ENCODE measurements at places on chromosomes 12 and 14. TPM values are rescaled to one million over a fixed set of nuclear protein-coding genes. Genes with fewer than 3 reads are reported as not detected.

AKAP5 gene
- 0.29 TPM for total RNA-seq

ALDH1L2 gene
- 1.5 TPM for total RNA-seq

KLRK1 gene
- total RNA-seq: not detected

AQP6 gene
- not detected for total RNA-seq

PRKAB1 gene
- 10.4 TPM for total RNA-seq

PLEKHD1 gene
- total RNA-seq: not detected

DNAH10 gene
- not detected for total RNA-seq

RNASE7 gene
- not detected for total RNA-seq

RD3L gene
- 31.9 TPM for total RNA-seq

OTX2 gene
- total RNA-seq: not detected

WDHD1 gene
- 3.5 TPM for total RNA-seq

DCN gene
- 598 TPM for total RNA-seq

CBLN3 gene
- total RNA-seq: 1.3 TPM

SLC25A3 gene
- 1,498 TPM for total RNA-seq

NANOG gene
- not detected for total RNA-seq

ASCL1 gene
- not detected for total RNA-seq

EPYC gene
- not detected for total RNA-seq

ANP32D gene
- not detected for total RNA-seq

TBX3 gene
- 21.9 TPM for total RNA-seq

PTPRB gene
- total RNA-seq: 27.3 TPM

BCL2L14 gene
- total RNA-seq: not detected

LBHD2 gene
- not detected for total RNA-seq

RNF212B gene
- total RNA-seq: not detected

MAP1LC3B2 gene
- 2.1 TPM for total RNA-seq

APOF gene
- not detected for total RNA-seq
